ENCODE measurements at places on chromosomes 4 and X.
A peak's percentile ranks its signal among the peaks of the same experiment; 100 is the strongest.

DNA sequence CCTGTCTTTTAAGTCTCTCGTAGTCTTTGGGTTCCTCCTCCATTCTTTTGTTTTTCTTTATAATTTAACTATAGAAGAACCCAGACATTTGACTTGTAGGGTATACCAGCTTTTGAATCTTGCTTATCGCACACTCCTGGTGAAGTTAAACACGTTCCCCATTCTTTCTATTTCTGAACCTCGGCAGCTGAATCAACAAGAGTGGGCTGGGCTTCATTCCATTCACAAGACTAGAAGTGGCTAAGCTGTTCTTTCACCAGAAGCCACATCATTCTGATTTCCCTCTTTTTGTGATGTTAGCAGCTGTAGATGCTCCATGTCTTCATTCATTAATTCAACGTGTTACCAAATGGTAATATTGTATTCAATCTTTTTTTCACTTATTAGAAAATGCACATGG is 167.9 kb downstream of the CORIN start:
- DNase-seq = no peak

DNA sequence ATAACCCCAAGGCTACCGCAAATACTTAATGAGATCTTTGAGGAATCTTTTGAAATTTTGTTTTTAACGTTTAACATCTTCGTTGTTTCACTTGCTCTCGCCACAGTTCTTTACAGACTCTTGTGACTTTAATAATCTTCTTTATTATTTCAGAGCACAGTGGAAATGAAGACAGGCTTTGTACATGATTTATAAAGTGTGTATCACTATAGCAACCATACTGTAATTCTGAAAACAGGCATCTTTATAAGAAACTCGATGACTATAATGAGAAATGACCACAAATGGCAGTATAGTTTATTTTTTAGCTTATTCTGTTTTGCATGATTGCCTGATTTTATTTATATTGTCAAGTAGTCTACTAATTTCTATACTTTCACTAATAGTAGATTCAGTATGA is 224.4 kb upstream of the GALNTL6 start:
- no peak for DNase-seq

DNA sequence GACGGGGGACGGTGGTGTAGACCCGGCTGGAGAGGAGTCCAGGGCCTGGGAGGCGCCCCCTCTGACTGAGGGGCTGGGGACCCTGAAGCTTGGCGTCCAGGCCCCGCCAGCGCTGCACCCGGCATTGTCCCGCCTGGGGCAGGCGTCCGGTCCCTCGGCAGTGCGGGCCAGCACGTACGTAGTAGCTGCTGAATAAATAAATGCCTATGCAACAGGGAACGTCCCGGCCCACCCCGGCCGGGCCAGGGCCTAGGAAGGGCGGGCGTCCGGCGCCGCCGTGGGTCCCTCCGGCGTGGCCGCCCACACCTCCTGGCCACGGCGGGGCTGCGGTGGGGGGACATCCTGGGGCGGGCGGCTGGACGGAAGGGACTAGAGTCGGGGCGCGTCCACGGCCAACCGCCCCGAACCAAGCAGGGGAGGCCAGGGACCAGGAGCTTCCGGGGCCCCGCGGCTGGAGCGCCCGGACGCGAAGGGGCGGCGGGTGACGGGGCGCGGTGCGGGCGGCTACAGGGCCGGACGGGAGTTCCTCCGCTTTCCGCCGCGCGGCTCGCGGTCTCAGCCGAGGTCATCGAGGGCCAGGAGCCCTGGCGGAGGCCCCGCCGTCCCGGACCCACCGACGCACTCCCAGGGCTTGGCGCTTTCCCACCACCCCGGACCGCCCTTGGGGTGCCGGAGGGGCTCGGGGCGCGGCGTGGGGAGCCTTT is 886 bp upstream of the WWC2 start:
- DNase-seq = peak; percentile 59

DNA sequence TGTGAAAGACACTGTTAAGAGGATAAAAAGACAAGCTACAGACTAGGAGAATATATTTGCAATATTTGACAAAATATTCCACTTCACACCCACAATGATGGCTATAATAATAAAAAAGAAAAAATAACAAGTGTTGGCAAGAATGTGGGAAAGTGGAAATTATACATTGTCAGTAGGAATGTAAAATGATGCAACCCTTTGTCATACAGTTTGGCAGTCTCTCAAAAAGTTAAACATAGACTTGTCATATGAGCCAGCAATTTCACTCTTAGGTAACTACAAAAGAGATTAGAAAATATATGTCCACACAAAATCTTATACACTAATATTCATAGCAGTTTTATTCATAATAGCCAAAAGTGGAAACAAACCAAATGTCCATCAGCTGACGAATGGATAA is 5.2 kb upstream of the RADX start:
- no peak for DNase-seq

DNA sequence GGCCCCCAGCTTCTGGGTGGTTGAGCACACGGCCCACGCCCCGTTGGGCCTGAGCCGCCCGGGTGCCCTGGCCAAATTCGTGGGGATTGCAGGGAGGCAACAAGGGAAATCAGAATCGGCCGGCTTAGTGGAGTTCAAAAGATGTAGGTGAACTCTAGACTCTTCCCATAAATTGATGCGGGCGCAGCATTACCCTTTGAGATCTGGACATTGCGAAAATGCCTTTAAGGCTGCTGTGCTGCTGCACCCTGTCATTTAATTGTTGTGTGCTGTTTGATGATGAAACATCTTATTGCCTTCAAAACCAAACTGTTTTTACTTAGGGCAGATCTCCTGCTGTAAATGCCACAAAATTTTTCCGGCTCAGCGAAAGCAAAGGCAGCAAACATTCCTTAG is 409 bp upstream of the MPP1 start:
- DNase-seq = no peak

GRCh38 chrX:24553011-24553410 is 87.9 kb downstream of the PDK3 start:
- DNase-seq = peak; percentile 13

DNA sequence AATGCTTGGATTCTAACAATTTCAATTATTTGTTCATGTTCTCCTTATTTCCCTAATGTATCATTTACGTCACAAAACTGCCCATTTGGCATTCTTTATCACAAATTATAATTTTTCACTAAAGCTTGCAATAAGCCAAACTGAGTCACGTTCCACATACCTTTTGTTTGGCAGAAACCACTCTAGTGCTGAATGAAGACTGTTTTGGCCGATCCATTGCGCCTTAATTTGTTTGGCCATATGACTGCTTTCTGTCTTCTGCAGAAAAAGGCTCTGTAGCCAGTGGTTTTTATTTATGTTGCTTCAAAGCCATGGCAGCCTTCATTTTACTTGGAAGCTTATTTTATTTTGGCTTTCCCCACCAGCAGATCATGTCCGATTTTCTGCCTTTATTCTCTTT is 184.4 kb upstream of the HAND2 start:
- DNase-seq = no peak
